ENCODE measurements at places on chromosomes 3 and 15. TPM values are rescaled to one million over a fixed set of nuclear protein-coding genes. Genes with fewer than 3 reads are reported as not detected.

The GRIP2 gene
- total RNA-seq = 3.1 TPM

- no peaks in the 10 kb centered on the region for H3K36me3 ChIP-seq
- no peak overlapping the region for H3K27ac ChIP-seq
- H3K27me3 ChIP-seq = no peaks in the 10 kb centered on the region
- no peak for DNase-seq
Observed at GRCh38 chr3:25910997-25911396, 121.1 kb downstream of the OXSM start.

The SIDT1 gene
- 1.8 TPM for total RNA-seq

The LTK gene
- 0.19 TPM for total RNA-seq

The LRRN1 gene
- 4.8 TPM for total RNA-seq

GRCh38 chr3:120420360-120420759, 30.4 kb downstream of the FSTL1 start:
- no peak overlapping the region for H3K4me3 ChIP-seq
- H3K27ac ChIP-seq = peak overlapping the region; percentile 74
- no peaks in the 10 kb centered on the region for H3K36me3 ChIP-seq
- peaks cover 4% of the 10 kb centered on the region for H3K4me1 ChIP-seq
